ENCODE measurements at places on chromosomes 3 and 15.

GRCh38 chr15:56236197-56236596 lies 7.5 kb downstream of the RFX7 start:
- DNase-seq = no peak

GRCh38 chr3:115469649-115470048 lies 153.7 kb upstream of the GAP43 start:
- no peak for DNase-seq

DNA sequence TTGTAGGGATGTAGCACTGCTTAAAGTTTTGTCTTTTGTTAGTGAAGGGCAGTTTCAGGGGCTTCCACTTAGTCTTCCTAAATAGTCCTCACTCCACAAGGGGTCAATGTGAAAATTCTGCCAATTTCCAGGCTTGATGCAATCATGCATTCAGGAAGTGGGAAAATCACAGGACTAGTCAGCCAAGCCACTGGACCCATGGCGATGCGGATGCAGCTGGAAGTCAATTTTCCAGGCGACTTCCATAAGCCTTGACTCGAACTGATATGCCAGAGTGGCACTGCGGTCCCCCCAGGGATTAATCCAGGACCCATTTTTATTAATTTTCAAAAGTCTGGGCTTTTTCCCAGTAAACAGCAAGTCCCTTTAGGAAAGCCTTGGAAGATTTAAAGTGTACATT lies 26.1 kb downstream of the GBE1 start:
- DNase-seq = no peak

DNA sequence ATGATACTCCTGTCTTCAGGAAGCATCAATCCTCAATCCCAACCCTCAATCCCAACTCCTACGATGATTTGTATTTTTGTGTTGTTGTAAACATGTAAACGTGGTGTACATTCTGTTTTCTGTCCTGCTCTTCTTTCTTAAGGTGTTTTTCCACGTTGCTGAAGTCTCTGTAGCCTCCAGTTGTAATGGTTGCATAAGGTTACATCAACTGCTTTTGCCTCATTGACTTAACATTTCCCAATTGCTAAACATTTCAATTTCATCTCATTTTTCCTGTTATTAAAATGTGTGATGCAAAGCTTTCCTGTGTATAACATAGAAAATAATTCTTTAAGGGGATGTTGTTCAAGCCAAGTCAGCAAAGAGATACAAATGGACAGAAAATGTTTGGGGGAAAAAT lies 33.4 kb downstream of the HRH1 start:
- no peak for DNase-seq

DNA sequence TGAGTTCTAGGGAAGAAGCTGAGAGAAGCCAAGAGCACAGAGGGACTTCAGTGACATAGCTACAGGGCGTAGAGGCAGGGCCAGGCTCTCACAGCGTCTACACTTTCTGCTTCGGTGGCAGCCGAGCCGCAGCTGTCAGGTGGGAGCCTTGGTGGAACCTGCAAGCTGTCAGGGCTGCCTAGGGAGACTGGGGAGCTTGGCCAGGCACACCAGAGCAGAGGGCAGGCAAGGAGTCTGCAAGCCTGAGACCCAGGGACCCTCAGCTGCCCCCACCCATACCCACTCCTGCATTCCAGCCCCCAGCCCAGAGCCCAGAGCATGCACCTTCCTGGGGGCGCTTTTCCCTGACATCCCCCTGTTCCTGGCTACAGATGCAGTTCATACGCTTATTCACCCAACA lies 13.4 kb upstream of the KLF15 start:
- DNase-seq = no peak

GRCh38 chr3:10949197-10949596 lies 43.4 kb upstream of the SLC6A1 start:
- DNase-seq = no peak
